ENCODE measurements at places on chromosomes 2 and 18. TPM values are rescaled to one million over a fixed set of nuclear protein-coding genes. Genes with fewer than 3 reads are reported as not detected.

DNA sequence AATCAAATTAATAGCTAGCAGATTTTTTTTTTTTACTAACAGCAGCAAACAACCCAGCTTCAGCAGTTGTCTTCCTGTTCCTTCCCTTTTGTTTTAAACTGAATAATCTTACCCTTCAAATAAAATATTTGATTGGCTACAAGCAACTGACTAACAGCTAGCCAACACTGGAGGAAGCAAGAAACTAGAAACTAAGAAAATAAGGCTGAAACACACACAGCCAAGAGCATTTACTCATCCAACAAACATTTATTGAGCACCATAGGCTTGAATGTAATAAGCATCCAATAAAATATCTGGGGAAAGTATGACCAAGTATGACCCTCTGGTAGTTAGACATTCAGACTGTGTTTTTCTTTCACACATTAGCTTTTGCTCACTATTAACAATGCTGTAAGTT is 189.2 kb downstream of the CD226 start:
- no peak for DNase-seq

- DNase-seq = no peak
Measured at GRCh38 chr2:136143603-136144451, 25.9 kb upstream of the CXCR4 start.

Gene TXNDC2
- polyA plus RNA-seq = 0.10 TPM

DNA sequence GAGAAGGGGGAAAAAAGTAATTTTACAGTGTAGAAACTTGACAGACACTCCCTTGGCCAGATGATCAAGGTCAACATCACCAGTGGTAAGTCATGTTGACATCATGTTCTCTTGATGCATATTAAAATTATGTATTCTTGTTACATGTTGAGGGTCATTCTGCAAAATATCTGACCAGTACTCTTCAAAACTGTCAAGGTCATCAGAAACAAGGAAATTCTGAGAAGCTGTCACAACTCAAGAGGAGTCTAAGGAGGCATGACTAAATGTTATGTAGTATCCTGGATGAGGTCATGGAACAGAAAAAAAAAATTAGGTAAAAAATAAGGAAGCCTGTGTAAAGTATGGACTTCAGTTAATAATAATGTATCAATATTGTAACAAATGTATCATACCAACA is 6.3 kb downstream of the SGPP2 start:
- no peak for DNase-seq

- DNase-seq = no peak
Measured at GRCh38 chr2:46001290-46001689, 295.9 kb upstream of the EPAS1 start.

Gene PEX13
- polyA plus RNA-seq = 28.8 TPM

DNA sequence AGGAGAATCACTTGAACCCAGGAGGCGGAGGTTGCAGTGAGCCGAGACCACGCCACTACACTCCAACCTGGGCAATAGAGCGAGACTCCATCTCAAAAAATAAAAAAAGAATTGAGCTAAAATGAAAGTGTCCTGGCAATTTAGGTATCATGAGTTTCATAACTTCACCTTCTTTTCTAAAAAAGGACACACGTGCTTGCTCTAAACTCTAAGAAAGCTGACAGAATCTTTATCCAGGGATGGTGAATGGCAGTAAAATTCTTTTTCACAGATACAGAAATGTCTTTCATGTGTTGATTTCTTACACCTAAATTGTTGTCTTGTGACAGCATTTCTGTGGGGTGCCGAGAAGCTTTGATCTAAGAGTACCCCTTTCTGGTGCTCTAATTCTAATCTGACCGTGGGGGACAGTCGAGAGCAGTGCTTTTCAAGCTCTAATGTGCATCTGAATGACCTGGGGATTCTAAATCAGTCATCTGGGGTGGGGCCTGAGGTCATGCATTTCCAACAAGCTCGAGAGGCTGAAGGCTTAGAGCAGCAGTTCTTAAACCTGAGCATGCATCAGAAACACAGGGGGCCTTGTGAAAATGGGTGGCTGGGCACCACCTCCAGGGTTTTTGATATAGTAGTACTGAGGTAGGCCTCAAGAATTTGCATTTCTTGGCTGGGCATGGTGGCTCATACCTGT is 42.1 kb upstream of the REL start:
- no peak for DNase-seq

DNA sequence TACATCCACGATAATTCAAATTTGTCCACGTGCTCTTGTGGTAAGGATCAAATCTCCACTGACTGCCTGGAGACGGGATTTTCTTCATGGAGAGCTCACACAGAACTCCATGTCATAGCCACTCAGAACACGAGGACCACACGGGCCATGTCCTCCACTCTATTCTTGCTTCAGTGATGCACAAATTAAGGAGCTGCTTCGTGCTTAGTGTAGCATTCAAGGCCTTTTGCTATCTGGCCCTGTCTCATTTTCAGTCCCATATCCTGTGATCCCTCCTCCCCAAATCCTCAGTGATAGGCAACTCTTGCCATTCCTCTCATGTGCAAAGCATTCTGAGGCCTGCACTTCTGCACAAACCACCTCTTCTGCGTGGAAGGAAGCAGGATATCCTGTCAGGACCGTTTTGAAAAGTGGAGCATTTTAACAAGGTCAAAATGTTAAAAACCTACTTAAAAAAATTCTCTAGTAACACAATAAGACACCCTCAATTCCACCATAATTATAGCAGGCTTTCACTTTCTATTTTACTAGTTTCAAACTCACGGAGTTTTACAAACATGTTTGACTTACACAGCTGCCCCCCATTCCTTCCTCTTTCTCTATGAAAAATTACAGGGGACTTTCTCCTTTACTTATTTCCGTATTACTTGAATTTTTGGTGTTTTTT is 35.2 kb downstream of the ST3GAL5 start:
- no peak for DNase-seq

GRCh38 chr2:161223139-161223732 is 63.0 kb downstream of the TANK start:
- DNase-seq = no peak
